ENCODE measurements at places on chromosomes 16 and 17.

- peaks cover 32% of the 10 kb centered on the region for H3K4me1 ChIP-seq
- no peak overlapping the region for H3K4me3 ChIP-seq
- H3K36me3 ChIP-seq = no peaks in the 10 kb centered on the region
- peak; percentile 96 for DNase-seq
- H3K27ac ChIP-seq = peak overlapping the region; percentile 17
- peaks cover 3% of the 10 kb centered on the region for H3K27me3 ChIP-seq
These were observed 77.0 kb upstream of the TNRC6C start for GRCh38 chr17:77881545-77881944.

- peak overlapping the region; percentile 82 for H3K27ac ChIP-seq
- DNase-seq = no peak
- H3K4me3 ChIP-seq = no peak overlapping the region
- peaks cover 61% of the 10 kb centered on the region for H3K4me1 ChIP-seq
These were observed 165.4 kb downstream of the PRKCA start for GRCh38 chr17:66467766-66468165.

DNA sequence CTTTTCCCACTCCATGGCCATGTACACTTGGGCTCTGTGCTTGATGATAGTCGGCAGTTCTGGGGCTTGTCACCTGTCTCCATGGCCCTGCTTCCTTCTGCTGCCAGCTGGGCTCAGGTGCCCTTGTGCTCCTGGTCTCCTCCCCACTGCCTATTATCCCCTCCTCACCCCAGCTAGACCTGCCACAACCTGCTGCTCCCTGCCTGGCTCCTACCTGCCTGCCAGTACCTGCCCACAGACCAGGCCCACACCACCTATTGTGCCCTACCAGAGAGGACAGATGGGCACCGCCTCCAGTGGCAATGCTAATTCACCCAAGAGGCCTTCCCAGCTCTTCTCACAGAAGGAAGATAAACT, 538 bp upstream of the RAPGEFL1 start:
- H3K27ac ChIP-seq = no peak overlapping the region
- DNase-seq = no peak
- no peaks in the 10 kb centered on the region for H3K4me1 ChIP-seq

- no peak overlapping the region for H3K4me3 ChIP-seq
- no peaks in the 10 kb centered on the region for H3K27me3 ChIP-seq
- H3K4me1 ChIP-seq = no peaks in the 10 kb centered on the region
These were observed 4.5 kb downstream of the TMEM238L start for GRCh38 chr17:10799407-10799806.

- peak; percentile 58 for DNase-seq
- H3K27ac ChIP-seq = no peak overlapping the region
- H3K4me1 ChIP-seq = no peaks in the 10 kb centered on the region
- H3K27me3 ChIP-seq = no peaks in the 10 kb centered on the region
These were observed 225.1 kb upstream of the CA10 start for GRCh38 chr17:52383493-52384100.

GRCh38 chr17:1997289-1997926, 27.7 kb downstream of the RTN4RL1 start:
- H3K4me1 ChIP-seq = peaks cover 10% of the 10 kb centered on the region
- H3K27me3 ChIP-seq = no peaks in the 10 kb centered on the region
- no peaks in the 10 kb centered on the region for H3K36me3 ChIP-seq
- no peak overlapping the region for H3K27ac ChIP-seq
- H3K4me3 ChIP-seq = no peak overlapping the region

- DNase-seq = no peak
- no peaks in the 10 kb centered on the region for H3K36me3 ChIP-seq
- H3K27me3 ChIP-seq = no peaks in the 10 kb centered on the region
- H3K27ac ChIP-seq = no peak overlapping the region
- H3K4me1 ChIP-seq = no peaks in the 10 kb centered on the region
These were observed 32.6 kb downstream of the PMP22 start for GRCh38 chr17:15232517-15232915.

- no peak for DNase-seq
- H3K27ac ChIP-seq = no peak overlapping the region
- no peaks in the 10 kb centered on the region for H3K36me3 ChIP-seq
- H3K4me1 ChIP-seq = peaks cover 4% of the 10 kb centered on the region
- no peak overlapping the region for H3K4me3 ChIP-seq
These were observed 44.8 kb downstream of the C16orf82 start for GRCh38 chr16:27111486-27111885.

GRCh38 chr17:29043539-29044145, 701 bp downstream of the PIPOX start:
- peak overlapping the region; percentile 99 for H3K27ac ChIP-seq
- H3K4me1 ChIP-seq = peaks cover 75% of the 10 kb centered on the region
- no peaks in the 10 kb centered on the region for H3K27me3 ChIP-seq
- no peaks in the 10 kb centered on the region for H3K36me3 ChIP-seq
- peak; percentile 92 for DNase-seq
- peak overlapping the region; percentile 55 for H3K4me3 ChIP-seq

- no peak overlapping the region for H3K27ac ChIP-seq
- H3K4me1 ChIP-seq = peaks cover 8% of the 10 kb centered on the region
- H3K36me3 ChIP-seq = no peaks in the 10 kb centered on the region
- H3K4me3 ChIP-seq = no peak overlapping the region
- peak; percentile 34 for DNase-seq
These were observed 83.3 kb upstream of the TNRC6C start for GRCh38 chr17:77875051-77875780.

GRCh38 chr17:68379692-68380677, 77.3 kb downstream of the WIPI1 start:
- H3K36me3 ChIP-seq = no peaks in the 10 kb centered on the region
- peaks cover 26% of the 10 kb centered on the region for H3K4me1 ChIP-seq
- no peaks in the 10 kb centered on the region for H3K27me3 ChIP-seq
- no peak overlapping the region for H3K4me3 ChIP-seq

GRCh38 chr17:42485680-42486079, 27.0 kb downstream of the ATP6V0A1 start:
- H3K4me1 ChIP-seq = no peaks in the 10 kb centered on the region
- no peak for DNase-seq
- H3K27ac ChIP-seq = no peak overlapping the region
- peaks cover 52% of the 10 kb centered on the region for H3K36me3 ChIP-seq
- H3K27me3 ChIP-seq = no peaks in the 10 kb centered on the region

DNA sequence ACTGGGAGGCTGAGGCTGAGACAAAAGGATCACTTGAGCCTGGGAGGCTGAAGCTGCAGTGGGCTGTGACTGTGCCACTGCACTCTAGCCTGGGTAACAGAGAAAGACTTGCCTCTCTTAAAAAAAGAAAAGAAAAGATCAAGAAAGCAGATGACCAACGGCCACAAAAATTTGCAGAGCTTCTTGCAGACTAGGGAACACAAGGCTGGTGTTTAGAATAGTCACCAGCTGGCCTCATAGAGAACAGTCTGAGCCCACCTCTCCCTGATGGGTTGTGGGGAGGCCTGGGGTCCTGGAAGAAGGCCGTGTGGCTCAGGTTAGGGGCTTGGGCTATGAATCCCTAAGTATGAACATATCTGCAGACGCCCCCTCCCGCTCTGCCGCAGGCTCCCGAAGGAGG, 73.7 kb upstream of the MED9 start:
- DNase-seq = no peak
- no peak overlapping the region for H3K4me3 ChIP-seq
- peak overlapping the region; percentile 49 for H3K27ac ChIP-seq

DNA sequence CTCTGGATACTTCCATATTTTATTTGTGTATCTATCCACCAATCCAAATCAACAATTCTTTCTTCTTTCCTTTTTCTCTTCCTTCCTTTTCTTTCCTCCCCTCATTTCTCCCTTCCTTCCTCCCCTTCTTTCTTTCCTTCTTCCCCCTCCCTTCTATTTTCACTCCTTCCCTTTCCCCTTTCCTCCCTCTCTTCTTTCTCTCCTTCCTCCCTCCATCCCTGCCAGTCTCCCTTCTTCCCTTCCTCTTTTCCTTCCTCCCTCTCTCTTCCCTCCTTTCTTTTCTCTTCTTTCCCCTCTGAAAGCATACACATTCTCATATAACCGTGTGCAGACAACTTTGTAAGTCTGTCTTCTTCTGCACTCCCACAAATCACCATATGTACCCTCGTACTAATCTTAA, 382.3 kb upstream of the MAF start:
- H3K4me1 ChIP-seq = no peaks in the 10 kb centered on the region
- H3K27ac ChIP-seq = no peak overlapping the region
- H3K4me3 ChIP-seq = no peak overlapping the region
- DNase-seq = no peak

DNA sequence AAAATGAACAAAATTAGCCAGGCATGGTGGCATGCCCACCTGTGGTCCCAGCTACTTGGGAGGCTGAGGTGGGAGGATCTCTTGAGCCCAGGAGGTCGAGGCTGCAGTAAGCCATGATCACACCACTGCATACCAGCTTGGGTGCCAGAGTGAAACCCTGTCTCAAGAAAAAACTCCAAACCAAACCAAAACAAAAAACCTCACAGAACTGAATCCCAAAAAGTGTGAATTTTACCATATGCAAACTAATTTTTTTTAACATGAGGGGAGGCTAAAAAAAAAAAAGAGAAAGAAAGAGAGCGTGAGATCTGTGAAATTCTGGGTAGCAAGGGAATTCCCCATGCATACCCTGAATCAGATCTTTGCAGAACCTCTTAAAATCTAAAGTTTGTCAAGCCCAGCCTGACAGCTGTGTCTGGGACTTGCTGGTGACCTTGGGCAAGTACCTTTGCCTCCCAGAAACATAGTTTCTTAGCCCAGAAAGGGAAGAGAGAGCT, 17.1 kb upstream of the CDH1 start:
- no peaks in the 10 kb centered on the region for H3K36me3 ChIP-seq
- H3K4me3 ChIP-seq = no peak overlapping the region
- no peak for DNase-seq
- no peaks in the 10 kb centered on the region for H3K4me1 ChIP-seq

GRCh38 chr17:13888056-13888609, 181.2 kb upstream of the COX10 start:
- DNase-seq = peak; percentile 93
- H3K36me3 ChIP-seq = no peaks in the 10 kb centered on the region
- H3K4me1 ChIP-seq = no peaks in the 10 kb centered on the region
- no peaks in the 10 kb centered on the region for H3K27me3 ChIP-seq
- H3K27ac ChIP-seq = no peak overlapping the region

- no peaks in the 10 kb centered on the region for H3K36me3 ChIP-seq
- no peak overlapping the region for H3K4me3 ChIP-seq
- DNase-seq = no peak
- H3K4me1 ChIP-seq = no peaks in the 10 kb centered on the region
- peaks cover 26% of the 10 kb centered on the region for H3K27me3 ChIP-seq
These were observed 136.1 kb downstream of the SPACA3 start for GRCh38 chr17:33127706-33128105.

DNA sequence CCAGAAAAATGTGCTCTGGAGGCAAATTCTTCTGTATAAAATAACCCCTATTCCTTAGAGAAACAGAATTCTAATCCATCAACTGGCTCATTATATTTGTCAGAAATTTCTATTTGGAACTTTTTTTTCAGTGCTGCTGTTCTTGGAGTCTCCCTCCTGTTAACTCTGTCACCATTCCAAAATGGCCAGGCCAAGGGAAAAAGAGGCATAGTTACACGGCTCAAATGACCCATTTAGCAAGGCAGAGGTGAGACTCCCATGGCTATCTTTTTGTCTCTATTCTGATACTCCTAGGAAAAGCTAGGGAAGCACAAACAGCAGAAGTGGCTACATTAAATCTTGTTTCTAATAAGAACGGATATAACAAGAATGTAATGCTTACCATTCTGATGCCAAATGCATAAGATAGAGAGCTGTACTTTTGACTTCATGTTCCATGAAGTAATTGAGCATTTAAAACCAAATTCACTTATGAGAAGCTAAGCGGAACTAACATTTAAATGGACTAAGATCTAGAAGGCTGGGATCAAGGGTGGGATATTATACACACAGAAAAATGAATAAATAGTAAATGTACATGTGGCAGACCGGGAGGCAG, 64.4 kb upstream of the CORO6 start:
- no peak overlapping the region for H3K27ac ChIP-seq
- H3K4me3 ChIP-seq = no peak overlapping the region
- H3K27me3 ChIP-seq = no peaks in the 10 kb centered on the region
- H3K36me3 ChIP-seq = peaks cover 2% of the 10 kb centered on the region

- H3K27ac ChIP-seq = no peak overlapping the region
- H3K4me1 ChIP-seq = peaks cover 20% of the 10 kb centered on the region
- DNase-seq = no peak
These were observed 141.1 kb downstream of the MSI2 start for GRCh38 chr17:57397402-57397801.

DNA sequence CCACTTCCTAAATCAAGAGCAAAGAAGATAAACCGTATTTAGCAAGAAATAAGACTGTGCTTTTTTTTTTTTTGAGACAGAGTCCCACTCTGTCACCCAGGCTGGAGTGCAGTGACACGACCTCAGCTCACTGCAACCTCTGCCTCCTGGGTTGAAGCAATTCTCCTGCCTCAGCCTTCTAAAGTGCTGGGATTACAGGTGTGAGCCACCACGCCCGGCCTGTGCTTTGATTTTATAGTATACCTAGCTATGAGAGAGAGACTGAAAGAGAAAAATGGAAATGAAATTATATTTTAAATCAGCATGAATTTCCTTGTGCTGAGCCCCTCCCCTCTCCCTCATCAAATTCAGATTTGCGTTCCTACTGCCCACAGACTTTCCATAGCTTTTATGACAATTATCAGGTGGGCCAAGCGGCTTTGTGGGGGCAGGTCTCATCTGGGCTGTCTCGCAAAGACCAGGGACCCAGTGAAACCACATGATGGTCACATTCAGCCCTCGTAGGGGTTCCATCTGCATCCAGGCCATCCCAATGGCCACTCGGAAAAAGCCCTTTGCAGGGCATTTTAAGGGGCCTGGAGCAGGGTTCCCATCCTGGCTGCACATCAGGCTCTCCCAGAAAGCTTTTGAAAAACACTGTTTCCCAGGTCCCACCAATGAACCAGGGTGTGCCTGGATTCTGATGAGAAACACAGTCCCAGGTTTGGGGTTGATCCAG, 8.5 kb downstream of the CACNG1 start:
- no peak overlapping the region for H3K27ac ChIP-seq
- no peaks in the 10 kb centered on the region for H3K4me1 ChIP-seq
- H3K36me3 ChIP-seq = no peaks in the 10 kb centered on the region
- no peak overlapping the region for H3K4me3 ChIP-seq
- DNase-seq = no peak

GRCh38 chr17:57289130-57289529, 32.8 kb downstream of the MSI2 start:
- H3K4me1 ChIP-seq = peaks cover 9% of the 10 kb centered on the region
- H3K4me3 ChIP-seq = no peak overlapping the region
- H3K27me3 ChIP-seq = no peaks in the 10 kb centered on the region
- no peaks in the 10 kb centered on the region for H3K36me3 ChIP-seq
- DNase-seq = no peak
- H3K27ac ChIP-seq = no peak overlapping the region

- no peaks in the 10 kb centered on the region for H3K36me3 ChIP-seq
- H3K27me3 ChIP-seq = no peaks in the 10 kb centered on the region
- H3K27ac ChIP-seq = no peak overlapping the region
- H3K4me3 ChIP-seq = no peak overlapping the region
- no peaks in the 10 kb centered on the region for H3K4me1 ChIP-seq
These were observed 240.5 kb downstream of the GSG1L start for GRCh38 chr16:27822996-27823395.

- peak; percentile 89 for DNase-seq
- H3K4me1 ChIP-seq = peaks cover 12% of the 10 kb centered on the region
- H3K36me3 ChIP-seq = no peaks in the 10 kb centered on the region
- peak within 1 kb of the TSS; percentile 65 for H3K4me3 ChIP-seq
- peaks cover 2% of the 10 kb centered on the region for H3K27me3 ChIP-seq
These were observed at the start of gene RNF157 for GRCh38 chr17:76240461-76241203. Gene RNF157 (minus strand): TSS chr17:76240493. CDS start chr17:76240240, 253 bp downstream.

Measured in SJCRH30 (cell line).